ENCODE measurements at places on chromosomes 16 and 17.

DNA sequence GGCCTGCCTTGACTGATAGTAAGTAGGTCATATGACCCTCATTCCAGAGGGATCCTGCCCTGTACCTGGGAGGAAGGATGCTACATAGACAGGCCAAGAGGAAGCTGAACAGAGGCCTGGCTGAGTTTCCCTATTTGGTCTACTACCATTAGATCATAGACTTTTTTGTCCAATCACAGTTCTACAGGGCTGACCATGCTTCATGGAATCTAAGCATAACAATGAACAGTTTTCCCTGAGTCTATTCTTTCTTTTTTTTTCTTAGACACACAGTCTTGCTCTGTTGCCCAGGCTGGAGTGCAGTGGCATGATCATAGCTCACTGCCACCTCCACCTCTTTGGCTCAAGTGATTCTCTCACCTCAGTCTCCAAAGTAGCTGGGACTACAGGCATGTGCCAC is 3.9 kb downstream of the GPR179 start:
- DNase-seq, result no peak

- DNase-seq, result no peak
Measured at GRCh38 chr17:34709158-34709754, 129.9 kb downstream of the TMEM132E start.

GRCh38 chr16:56558024-56558747 is 6.7 kb upstream of the MT4 start:
- DNase-seq, result no peak

DNA sequence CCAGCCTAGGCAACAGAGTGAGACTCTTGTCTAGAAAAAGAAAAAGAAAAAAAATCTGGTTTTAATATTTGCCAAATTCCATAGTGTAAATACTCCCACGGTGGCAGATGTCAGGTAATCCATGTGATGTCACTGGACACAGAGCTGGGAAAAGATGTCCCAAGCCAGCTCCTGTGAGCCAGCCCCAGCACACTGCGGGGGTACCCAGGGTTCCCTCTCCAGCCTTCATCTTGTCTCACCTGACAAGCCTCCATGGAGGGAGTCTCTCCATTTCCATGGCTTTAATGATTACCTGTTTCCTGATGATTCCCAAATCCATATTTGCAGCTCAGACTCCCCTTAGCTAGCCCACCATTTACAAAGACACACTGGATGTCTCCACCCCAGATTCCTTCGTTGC is 4.6 kb downstream of the CD300LB start:
- peak; percentile 4 for DNase-seq

GRCh38 chr17:70295731-70296130 is 126.4 kb downstream of the KCNJ2 start:
- no peak for DNase-seq

GRCh38 chr16:89958068-89958467 is 9.5 kb downstream of the DEF8 start:
- peak; percentile 84 for DNase-seq

- DNase-seq, result no peak
Measured at GRCh38 chr16:87648236-87648635, 45.9 kb downstream of the JPH3 start.

- DNase-seq, result no peak
Measured at GRCh38 chr16:15576960-15577958, 65.7 kb downstream of the MARF1 start.

DNA sequence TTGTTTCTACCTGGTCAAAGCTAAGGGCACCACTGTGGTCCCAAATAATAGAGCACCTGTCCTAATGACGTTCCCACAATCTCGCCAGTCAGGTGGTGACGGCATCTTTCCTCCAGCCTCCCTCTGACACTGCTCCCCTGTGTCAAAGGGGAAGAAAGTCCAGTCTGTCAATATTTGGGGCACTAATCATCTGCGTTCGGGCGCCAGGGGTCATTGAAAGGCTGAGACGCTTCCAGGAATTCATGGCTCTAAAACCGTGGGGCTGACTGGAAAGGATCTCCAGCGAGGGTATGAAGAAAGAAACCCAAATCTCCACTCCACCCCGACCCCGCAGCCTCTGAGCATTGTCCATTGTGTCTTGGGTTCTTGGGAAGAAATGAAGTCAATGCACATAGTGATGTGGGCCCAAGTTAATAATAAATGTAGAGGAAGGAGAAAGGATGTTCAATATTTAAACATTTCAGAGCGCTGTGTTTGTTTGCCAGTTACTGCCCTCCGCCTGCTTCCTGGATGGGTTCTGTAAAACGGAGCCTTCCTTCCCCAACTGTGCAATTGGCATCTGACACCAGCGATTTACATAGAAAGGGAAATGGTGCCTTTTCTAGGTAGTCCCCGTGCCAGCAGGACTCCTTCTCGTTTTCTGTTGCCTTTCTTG is 103.2 kb downstream of the SOCS1 start:
- DNase-seq, result no peak

- no peak for DNase-seq
Measured at GRCh38 chr16:12324152-12324551, 347.6 kb downstream of the SNX29 start.

DNA sequence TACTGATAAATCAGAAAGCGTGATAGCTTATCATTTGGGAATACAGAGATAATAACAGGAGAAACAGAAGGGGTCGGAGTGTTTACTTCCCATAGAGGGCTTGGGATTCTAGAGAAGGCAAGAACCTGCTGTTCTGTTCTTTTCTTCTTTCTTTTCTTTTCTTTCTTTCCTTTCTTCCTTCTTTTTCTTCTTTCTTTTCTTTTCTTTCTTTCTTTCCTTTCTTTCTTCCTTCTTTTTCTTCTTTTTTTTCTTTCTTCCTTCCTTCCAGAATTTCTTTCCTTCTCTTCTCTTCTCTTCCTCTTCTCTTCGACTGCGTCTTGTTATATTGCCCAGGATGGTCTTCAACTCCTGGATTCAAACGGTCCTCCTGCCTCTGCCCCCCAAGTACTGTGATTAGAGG is 18.3 kb downstream of the CNEP1R1 start:
- DNase-seq, result no peak

GRCh38 chr16:8859913-8860881 is 8.6 kb downstream of the CARHSP1 start:
- DNase-seq, result no peak
